ENCODE measurements at places on chromosomes 16 and 17. TPM values are rescaled to one million over a fixed set of nuclear protein-coding genes. Genes with fewer than 3 reads are reported as not detected.

Gene AOC3
- total RNA-seq = 1.3 TPM

Gene EFCAB5
- 1.2 TPM for total RNA-seq

Gene PTX4
- total RNA-seq = not detected

Gene MYH8
- not detected for total RNA-seq

DNA sequence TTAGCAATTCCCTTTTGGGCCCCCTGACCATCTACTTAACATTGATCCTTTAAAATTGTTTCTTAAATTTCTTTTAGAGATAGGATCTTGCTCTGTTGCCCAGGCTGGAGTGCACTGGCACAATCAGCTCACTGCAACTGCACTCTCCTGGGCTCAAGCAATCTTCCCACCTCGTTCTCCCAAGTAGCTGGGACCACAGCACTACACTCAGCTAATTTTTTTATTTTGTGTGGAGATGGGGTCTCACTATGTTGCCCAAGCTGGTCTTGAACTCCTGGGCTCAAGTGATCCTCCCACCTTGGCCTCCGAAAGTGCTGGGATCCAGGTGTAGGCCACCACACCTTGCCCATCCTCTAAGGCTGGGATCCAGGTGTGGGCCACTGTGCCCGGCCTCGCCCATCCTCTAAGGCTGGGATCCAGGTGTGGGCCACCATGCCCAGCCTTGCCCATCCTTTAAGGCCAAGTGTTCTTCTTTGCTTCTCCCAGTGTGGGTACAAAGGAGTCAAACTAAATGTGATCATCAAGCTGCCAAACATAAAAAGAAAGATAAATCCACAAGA, 13.2 kb downstream of the C16orf95 start:
- no peaks in the 10 kb centered on the region for H3K36me3 ChIP-seq
- H3K4me3 ChIP-seq = no peak overlapping the region
- H3K4me1 ChIP-seq = peaks cover 8% of the 10 kb centered on the region
- no peak for DNase-seq
- H3K27me3 ChIP-seq = no peaks in the 10 kb centered on the region

DNA sequence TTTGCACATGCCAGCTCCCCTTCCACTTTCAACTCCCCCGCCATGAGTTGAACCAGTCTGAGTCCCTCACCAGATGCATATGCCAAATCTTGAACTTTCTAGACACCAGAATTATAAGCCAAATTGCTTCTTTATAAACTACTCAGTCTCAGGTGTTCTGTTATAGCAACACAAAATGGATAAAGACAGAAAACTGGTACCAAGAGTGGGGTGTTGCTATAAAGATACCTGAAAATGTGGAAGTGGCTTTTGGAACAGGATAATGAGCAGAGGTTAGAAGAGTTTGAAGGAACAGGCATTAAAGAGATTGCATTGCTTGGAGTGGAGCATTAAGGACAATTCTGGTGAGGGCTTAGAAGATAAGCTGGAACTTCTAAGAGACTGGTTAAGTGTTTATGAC, 17.2 kb upstream of the CACNG5 start:
- DNase-seq = no peak
- H3K36me3 ChIP-seq = no peaks in the 10 kb centered on the region
- no peaks in the 10 kb centered on the region for H3K4me1 ChIP-seq
- H3K4me3 ChIP-seq = no peak overlapping the region

DNA sequence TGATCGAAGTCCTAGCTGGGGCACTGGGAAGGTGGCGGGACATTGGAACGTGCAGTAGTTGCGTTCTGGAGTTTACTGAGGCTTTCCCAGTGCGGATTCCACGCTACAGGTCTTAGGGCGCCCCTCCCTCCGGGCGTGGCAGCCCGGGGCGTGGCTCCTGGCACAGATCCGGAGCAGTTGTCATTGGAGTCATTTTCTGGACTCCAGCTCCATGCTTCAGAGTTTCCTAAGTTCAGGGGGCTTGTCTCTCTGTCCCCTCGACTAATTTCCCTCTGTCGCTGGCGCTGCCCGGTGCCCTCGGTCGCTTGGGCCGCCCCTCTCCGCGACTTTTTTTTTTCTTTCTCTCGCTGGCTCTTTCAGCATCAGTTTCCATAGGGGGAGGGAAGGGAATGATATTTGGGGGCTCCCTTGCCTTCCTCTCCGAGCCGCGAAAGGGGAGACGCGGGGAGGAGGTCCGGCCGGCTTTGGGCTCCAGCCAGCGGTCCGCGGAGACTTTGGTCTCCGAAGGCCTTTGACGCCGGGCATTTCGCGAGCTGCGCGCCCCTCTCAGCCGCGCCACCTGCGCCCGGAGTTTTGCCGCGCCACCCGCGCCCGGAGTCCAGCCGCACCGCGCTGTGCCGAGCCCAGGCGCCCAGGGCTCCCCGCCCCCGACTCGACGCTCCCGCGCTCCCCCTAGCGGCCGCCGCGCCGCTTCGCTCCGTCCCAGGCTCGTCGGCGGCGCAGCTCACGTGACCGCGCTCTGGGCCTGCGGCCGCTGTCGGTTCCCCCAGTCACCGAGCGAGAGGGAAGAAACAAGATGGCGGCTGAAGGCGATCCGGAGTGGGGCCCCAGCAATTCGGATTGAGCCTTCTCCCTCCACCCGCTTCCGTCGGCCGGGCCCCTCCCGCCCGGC, at the start of gene BPTF:
Gene BPTF, plus strand, starts transcription at position 769 of the 892 bp plus-strand sequence. CDS start 222 bp downstream, outside the sequence.
- H3K27me3 ChIP-seq = no peaks in the 10 kb centered on the region
- H3K4me1 ChIP-seq = peaks cover 27% of the 10 kb centered on the region

- no peak overlapping the region for H3K4me3 ChIP-seq
- no peak for DNase-seq
- peaks cover 44% of the 10 kb centered on the region for H3K4me1 ChIP-seq
- H3K36me3 ChIP-seq = no peaks in the 10 kb centered on the region
- H3K27me3 ChIP-seq = no peaks in the 10 kb centered on the region
- no peak overlapping the region for H3K27ac ChIP-seq
Measured at GRCh38 chr16:1530349-1530882, 3.0 kb upstream of the TMEM204 start.

DNA sequence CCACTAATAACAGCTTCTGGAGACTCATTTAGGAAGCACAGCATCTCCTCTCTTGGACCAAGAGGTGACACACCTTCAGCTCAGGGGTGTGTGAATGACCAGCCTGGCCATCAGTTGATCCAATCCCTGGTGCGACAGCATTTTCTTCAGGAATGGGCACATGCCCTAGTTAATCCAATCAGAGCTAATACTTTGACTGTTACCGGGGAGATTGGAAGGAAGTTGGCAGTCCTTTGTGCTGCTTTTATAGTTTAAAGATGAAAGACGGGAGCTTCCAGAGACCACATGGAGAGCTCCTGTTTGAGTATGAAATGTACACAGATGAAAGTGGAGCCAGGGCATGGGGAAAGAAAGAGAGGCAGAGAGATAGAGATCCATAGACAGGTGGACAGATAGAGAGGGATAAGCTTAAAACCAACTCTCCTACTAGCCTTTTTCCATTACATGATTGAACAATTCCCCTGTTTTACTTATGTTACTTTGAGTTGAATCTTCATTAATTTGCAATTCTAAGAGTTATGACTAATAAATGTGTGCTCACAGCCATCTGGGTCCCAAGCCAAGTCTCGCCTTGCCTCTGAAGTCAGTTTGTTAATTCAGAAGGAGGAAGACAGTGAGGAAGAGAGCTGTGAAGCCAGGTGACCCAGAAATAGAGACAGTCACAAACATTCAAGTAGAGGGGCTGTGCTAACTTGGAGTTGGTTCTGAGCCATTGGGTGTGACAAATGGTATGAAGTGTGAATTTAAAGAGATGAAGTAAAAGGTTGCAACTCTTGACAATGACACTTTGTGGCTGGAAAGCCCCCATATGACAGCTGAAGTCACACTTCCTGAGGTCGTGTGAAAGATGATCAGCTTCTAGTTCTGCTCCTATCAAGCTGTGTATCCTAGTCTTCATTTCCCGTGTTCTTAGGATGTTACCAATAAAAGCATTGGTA, 120.0 kb upstream of the GOT2 start:
- no peaks in the 10 kb centered on the region for H3K27me3 ChIP-seq
- H3K27ac ChIP-seq = no peak overlapping the region
- H3K4me1 ChIP-seq = no peaks in the 10 kb centered on the region
- no peaks in the 10 kb centered on the region for H3K36me3 ChIP-seq
- DNase-seq = no peak

GRCh38 chr16:76824221-76824620, 366.8 kb upstream of the MON1B start:
- H3K36me3 ChIP-seq = no peaks in the 10 kb centered on the region
- H3K27me3 ChIP-seq = no peaks in the 10 kb centered on the region
- no peak overlapping the region for H3K27ac ChIP-seq
- H3K4me1 ChIP-seq = no peaks in the 10 kb centered on the region
- DNase-seq = no peak

DNA sequence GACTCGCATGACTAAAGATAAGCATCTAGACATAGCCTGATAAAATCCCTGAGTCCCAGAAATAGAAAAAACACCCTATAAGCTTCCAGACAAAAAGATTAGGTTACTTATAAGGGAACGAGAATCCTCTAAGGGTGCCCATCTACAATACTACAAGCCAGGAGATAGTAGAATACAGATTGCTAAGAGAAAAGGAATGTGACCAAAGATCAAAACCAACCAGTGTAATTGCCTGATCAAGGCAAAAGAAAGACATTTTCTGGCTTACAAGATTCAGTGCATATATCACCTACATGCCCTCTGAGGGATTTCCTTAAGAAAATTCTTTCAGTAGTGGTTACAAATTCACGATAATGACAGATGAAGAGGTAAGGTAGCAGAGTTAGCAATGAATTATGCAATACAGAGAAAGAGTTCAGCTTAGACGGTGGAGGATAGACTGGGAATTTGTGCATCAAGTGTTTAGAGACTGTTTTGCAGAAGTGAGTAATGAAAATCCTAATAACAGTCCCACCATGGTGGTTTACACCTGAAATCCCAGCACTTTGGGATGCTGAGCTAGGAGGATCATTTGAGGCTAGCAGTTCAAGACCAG, 35.0 kb downstream of the BCL7C start:
- no peak overlapping the region for H3K4me3 ChIP-seq
- DNase-seq = no peak
- H3K4me1 ChIP-seq = no peaks in the 10 kb centered on the region
- no peak overlapping the region for H3K27ac ChIP-seq

DNA sequence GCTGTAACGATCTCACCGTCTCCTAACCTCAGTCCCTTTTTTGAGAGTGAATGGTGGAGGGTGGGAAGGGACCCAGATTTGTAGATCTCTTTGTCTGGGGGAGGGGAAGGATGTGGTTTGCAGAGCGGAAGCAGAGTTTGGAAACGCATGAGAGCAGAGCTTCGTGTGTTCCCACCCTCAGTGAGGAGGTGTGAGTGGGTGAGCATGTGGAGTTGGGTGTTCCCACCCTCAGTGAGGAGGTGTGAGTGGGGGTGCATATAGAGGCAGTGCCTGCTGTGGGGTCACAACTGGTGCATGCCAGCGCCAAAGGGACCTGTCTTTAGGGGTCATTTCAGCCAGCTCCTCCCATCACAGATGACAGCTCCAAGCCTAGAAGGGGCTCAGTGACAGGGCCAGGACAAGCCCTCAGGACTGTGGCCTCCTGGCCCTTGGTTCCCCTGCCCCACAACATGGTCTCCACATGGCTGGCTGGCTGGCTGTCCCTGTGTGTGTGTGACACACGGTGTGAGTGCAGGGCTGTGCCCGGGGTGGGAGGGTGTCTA, 1.8 kb upstream of the CISD3 start:
- H3K27me3 ChIP-seq = no peaks in the 10 kb centered on the region
- no peaks in the 10 kb centered on the region for H3K36me3 ChIP-seq
- peak overlapping the region; percentile 60 for H3K4me3 ChIP-seq
- peaks cover 62% of the 10 kb centered on the region for H3K4me1 ChIP-seq

- H3K27ac ChIP-seq = peak overlapping the region; percentile 63
- H3K4me1 ChIP-seq = peaks cover 62% of the 10 kb centered on the region
- peak overlapping the region; percentile 98 for H3K4me3 ChIP-seq
- no peaks in the 10 kb centered on the region for H3K36me3 ChIP-seq
- peak; percentile 53 for DNase-seq
Measured at GRCh38 chr17:74737299-74738050, 419 bp downstream of the RAB37 start.

DNA sequence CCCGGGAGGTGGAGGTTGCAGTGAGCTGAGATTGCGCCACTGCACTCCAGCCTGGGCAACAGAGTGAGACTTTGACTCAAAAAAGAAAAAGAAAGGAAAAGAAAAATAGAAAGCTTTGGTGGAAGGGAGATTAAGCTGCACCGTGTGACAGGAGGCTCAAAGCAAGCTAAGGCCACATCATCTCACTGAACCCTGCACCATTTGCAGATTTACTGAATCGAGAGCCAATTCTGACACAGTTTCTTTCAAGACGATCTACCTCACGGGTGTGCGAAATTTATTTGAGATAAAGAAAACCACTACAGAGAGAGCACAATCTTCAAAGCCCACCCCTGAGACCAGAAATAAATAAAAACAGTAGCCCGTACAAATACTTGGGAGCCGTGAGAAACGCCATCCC, 49.6 kb downstream of the RTN4RL1 start:
- DNase-seq = no peak
- H3K27ac ChIP-seq = no peak overlapping the region
- no peak overlapping the region for H3K4me3 ChIP-seq
- no peaks in the 10 kb centered on the region for H3K27me3 ChIP-seq
- peaks cover 5% of the 10 kb centered on the region for H3K4me1 ChIP-seq

DNA sequence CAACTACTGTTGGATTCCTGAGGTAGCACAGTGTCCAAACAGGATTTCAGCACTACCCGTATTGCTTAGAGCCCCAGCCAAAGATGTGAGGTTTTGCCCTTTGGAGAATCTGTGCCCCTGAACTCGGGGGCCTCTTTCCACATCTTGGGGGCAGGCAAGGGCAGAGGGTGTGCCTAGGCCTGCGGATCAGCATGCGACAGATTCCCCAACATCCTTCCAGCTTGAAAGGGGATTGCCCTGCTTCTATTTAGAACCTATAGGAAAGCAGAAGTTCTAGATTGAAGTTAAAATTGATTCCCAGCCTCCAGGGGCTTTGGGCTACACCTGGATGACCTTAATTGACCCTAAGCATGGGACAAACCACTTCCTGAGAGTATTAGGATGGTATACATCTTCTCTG, 19.6 kb downstream of the NOD2 start:
- H3K27ac ChIP-seq = no peak overlapping the region
- no peaks in the 10 kb centered on the region for H3K36me3 ChIP-seq
- H3K4me3 ChIP-seq = no peak overlapping the region
- peaks cover 11% of the 10 kb centered on the region for H3K4me1 ChIP-seq
- DNase-seq = no peak

DNA sequence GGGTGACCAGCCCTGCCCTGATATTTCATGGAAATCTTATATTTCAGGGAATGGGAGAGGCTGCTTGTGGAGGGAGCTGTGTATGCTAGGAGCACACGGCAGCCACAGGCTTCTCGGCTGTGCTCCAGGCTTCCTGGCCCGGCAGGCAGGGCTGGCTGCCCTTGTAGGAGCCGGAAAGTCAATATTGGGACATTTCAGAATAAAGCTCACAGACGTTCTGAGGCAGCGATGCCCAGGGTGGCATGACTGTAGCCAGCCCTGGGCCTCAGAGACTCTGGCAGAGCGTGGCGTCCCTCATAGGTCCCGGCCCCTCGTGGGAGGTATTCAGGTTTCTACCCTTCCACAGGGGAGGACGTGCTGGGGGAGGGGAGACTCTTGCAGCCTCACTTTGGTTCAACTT, 65.7 kb downstream of the BANP start:
- no peak overlapping the region for H3K4me3 ChIP-seq
- H3K36me3 ChIP-seq = peaks cover 4% of the 10 kb centered on the region
- H3K4me1 ChIP-seq = no peaks in the 10 kb centered on the region
- no peaks in the 10 kb centered on the region for H3K27me3 ChIP-seq
- no peak for DNase-seq
- no peak overlapping the region for H3K27ac ChIP-seq

- no peaks in the 10 kb centered on the region for H3K36me3 ChIP-seq
- H3K27ac ChIP-seq = no peak overlapping the region
- H3K4me3 ChIP-seq = no peak overlapping the region
- no peak for DNase-seq
Measured at GRCh38 chr16:57938936-57939871, 31.7 kb downstream of the CNGB1 start.

- no peaks in the 10 kb centered on the region for H3K27me3 ChIP-seq
- no peaks in the 10 kb centered on the region for H3K4me1 ChIP-seq
- no peaks in the 10 kb centered on the region for H3K36me3 ChIP-seq
- H3K27ac ChIP-seq = no peak overlapping the region
- H3K4me3 ChIP-seq = no peak overlapping the region
Measured at GRCh38 chr16:73094371-73094770, 46.4 kb upstream of the ZFHX3 start.

All from CD8-positive, alpha-beta memory T cell (primary cell).